Non-pigmented ciliary epithelial cell (primary cell): ENCODE measurements at places on chromosomes 4 and X.

- no peak for DNase-seq
Observed at GRCh38 chr4:139265654-139266053, 14.4 kb downstream of the MGARP start.

- DNase-seq: no peak
Observed at GRCh38 chrX:120264341-120264740, 13.7 kb downstream of the ZBTB33 start.

DNA sequence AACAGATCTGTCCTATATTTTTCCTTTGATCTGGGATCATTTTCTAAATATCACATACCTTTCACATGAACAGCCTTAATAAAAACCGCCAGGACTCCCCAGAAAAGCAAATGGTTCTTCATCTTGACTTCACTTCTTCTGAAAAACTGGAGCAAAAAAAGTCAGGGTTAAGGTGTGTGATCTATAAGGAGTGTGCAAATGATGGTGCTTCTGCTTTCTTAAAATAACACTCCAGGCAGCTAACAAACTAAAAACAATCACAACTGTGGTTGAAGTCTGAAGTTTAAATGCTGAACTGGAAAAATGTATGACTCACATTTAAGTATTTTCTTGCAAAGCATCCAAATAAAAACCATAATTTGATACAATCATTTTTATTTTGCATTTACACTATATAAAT lies at the start of gene JCHAIN:
JCHAIN (minus strand) TSS at position 140 of the 400 bp plus-strand sequence; CDS start at position 122, 18 bp downstream.
- no peak for DNase-seq

DNA sequence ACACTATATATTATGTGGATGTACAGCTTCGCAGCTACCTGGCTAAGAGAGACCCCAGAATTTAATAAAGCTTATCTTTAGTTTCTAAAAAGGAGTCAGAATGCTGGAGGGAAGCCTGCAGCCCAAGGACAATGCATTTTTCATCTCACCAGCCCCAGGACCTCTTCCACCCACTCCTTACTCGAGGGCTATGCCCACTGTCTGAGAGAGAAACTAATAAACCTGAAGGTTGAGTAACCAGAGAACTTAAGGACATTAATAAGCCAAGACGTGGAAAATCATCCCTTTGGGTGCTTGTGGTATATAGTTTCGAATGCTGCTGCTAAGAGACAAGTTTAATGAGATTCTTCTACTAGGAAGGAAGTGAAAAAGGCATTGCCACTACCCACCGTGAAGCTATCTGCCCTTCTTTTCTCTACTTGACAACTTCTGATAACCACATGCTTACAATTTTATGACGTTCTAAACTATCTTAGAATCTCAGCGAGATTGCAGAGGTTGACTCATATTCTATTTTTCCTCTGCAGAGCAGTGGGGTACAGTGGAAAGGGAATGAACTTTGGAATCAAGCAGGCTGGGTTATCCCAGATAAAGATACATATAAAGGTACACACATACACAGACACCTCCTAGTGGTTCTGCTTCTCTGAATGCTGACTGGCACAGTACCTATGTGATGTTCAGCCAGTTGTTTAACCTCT lies 3.3 kb downstream of the RELL1 start:
- DNase-seq: no peak

GRCh38 chrX:96540111-96540631 lies 144.5 kb upstream of the DIAPH2 start:
- DNase-seq: no peak

GRCh38 chrX:97372001-97372766 lies 488.5 kb downstream of the RPA4 start:
- no peak for DNase-seq

GRCh38 chrX:137563681-137564651 lies 2.0 kb upstream of the ZIC3 start:
- DNase-seq: no peak

GRCh38 chrX:35499071-35499862 lies 298.9 kb upstream of the MAGEB16 start:
- no peak for DNase-seq

DNA sequence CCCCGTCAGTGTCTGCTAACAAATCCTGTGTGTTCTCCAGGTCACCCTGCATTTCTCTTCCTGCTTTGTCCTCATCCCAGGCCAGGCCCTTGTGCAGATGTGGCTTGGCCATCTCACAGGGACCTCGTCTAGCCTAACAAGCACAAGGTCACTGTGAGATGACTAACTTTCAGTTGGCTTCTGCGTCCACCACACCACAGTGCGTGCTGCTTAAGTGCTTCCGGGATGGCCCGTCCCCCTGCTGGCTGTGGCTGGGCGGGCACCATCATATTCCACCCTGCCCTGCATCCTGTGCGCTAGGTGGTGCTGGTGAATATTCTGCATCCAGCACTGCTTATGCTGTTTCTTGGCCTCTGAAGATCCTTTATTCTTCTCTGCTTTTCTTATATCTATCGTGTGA lies 33.8 kb downstream of the RBBP7 start:
- DNase-seq: no peak

DNA sequence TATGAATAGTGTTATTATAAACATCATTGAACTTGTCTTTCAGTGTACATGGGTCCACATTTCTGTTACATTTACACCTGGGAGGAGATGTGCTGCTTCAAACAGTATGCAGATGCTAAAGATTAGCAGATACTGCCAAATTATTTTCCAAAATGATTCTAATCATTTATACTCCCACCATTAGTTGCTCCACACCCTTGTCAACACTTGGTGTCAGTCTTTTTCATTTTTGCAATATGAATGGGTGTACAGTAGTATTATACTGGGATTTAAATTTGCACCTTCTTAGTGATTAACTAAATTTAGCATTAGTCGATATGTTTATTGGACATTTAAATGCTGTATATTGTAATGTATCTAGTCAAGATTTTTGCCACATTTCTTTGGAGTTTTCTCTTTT lies 131.6 kb upstream of the GRID2 start:
- DNase-seq: no peak
